Naive thymus-derived CD4-positive, alpha-beta T cell (primary cell): ENCODE measurements at places on chromosomes 13 and 19. TPM values are rescaled to one million over a fixed set of nuclear protein-coding genes. Genes with fewer than 3 reads are reported as not detected.

- H3K27ac ChIP-seq: no peak overlapping the region
- H3K27me3 ChIP-seq: no peaks in the 10 kb centered on the region
- no peaks in the 10 kb centered on the region for H3K4me1 ChIP-seq
- no peaks in the 10 kb centered on the region for H3K36me3 ChIP-seq
- no peak overlapping the region for H3K4me3 ChIP-seq
Measured at GRCh38 chr13:48741377-48741776, 87.6 kb downstream of the CYSLTR2 start.

- no peaks in the 10 kb centered on the region for H3K36me3 ChIP-seq
- H3K27me3 ChIP-seq: no peaks in the 10 kb centered on the region
- no peak overlapping the region for H3K4me3 ChIP-seq
Measured at GRCh38 chr13:62418872-62419271, 1003.2 kb upstream of the PCDH20 start.

DNA sequence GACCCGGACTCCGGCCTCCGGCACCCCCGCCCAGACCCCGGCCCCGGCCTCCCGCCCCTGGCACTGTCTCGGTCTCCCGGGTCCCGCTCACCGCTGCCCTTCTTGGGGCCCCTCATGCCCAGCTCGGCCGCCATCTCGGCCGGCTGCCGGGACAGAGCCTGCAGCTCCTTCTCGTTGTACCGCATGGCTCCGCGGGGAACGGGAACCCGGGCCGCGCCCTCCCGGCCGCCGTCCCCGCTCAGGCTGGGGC, 140 bp downstream of the PLEKHJ1 start:
- H3K36me3 ChIP-seq: peaks cover 28% of the 10 kb centered on the region
- no peak for DNase-seq
- peaks cover 37% of the 10 kb centered on the region for H3K4me1 ChIP-seq
- H3K27ac ChIP-seq: peak overlapping the region; percentile 93

Gene DNAJB1
- 574 TPM for total RNA-seq

Gene SIGLEC12
- 0.21 TPM for total RNA-seq

Gene SELENOV
- not detected in 2 replicates for total RNA-seq

Gene IZUMO2
- total RNA-seq: not detected in 2 replicates

GRCh38 chr13:73162912-73163911, 104.4 kb downstream of the KLF5 start:
- H3K27me3 ChIP-seq: no peaks in the 10 kb centered on the region
- no peaks in the 10 kb centered on the region for H3K36me3 ChIP-seq
- H3K4me1 ChIP-seq: no peaks in the 10 kb centered on the region
- H3K4me3 ChIP-seq: no peak overlapping the region
- no peak for DNase-seq
- no peak overlapping the region for H3K27ac ChIP-seq

GRCh38 chr13:25281935-25282332, 5.4 kb downstream of the MTMR6 start:
- no peak overlapping the region for H3K4me3 ChIP-seq
- DNase-seq: no peak
- H3K36me3 ChIP-seq: peaks cover 5% of the 10 kb centered on the region
- peaks cover 27% of the 10 kb centered on the region for H3K4me1 ChIP-seq
- no peak overlapping the region for H3K27ac ChIP-seq

DNA sequence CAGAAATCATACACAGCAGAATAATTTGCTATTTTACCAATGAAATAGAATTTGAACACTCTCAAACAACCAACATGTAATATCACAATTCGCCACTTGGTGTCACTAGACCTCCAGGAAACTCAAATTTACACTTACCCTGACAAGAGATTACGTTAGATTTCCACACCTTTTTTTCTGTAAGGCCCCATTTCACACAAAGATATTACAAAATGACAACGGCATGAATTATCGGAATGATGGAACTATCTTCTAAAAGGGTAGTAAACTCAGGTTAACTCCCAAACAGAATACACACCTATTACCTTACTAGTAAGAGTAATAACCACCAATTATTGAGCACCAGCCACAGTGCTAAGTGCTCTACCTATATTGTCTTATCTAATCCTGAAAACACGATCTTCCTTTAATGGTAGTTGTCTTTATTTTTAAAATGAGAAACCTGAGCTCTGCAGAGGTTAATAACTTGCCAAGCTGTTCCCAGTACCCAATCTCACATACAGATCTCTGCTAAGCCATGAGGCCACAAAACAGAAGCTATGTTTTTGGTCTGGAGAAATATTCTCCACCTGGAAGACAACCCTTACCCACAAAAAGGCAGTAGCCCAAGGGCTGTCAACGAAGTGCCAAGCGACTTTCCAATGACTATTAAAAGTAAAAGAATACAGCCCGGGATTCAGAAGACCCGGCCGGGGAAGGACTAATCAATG, 152.4 kb downstream of the DCLK1 start:
- H3K36me3 ChIP-seq: no peaks in the 10 kb centered on the region
- no peaks in the 10 kb centered on the region for H3K4me1 ChIP-seq
- peak; percentile 11 for DNase-seq
- H3K27me3 ChIP-seq: no peaks in the 10 kb centered on the region

Gene ZNF724
- 9.8 and 11.3 TPM in 2 replicates for total RNA-seq

Gene SERTAD3
- total RNA-seq: 17.2 and 17.8 TPM in 2 replicates

Gene PRR22
- total RNA-seq: 6.5 TPM

Gene TMEM255B
- total RNA-seq: 1.6 TPM

GRCh38 chr13:94395860-94396259, 83.6 kb downstream of the DCT start:
- no peaks in the 10 kb centered on the region for H3K27me3 ChIP-seq
- no peaks in the 10 kb centered on the region for H3K4me1 ChIP-seq
- no peak overlapping the region for H3K4me3 ChIP-seq
- DNase-seq: no peak
- no peaks in the 10 kb centered on the region for H3K36me3 ChIP-seq
- no peak overlapping the region for H3K27ac ChIP-seq

DNA sequence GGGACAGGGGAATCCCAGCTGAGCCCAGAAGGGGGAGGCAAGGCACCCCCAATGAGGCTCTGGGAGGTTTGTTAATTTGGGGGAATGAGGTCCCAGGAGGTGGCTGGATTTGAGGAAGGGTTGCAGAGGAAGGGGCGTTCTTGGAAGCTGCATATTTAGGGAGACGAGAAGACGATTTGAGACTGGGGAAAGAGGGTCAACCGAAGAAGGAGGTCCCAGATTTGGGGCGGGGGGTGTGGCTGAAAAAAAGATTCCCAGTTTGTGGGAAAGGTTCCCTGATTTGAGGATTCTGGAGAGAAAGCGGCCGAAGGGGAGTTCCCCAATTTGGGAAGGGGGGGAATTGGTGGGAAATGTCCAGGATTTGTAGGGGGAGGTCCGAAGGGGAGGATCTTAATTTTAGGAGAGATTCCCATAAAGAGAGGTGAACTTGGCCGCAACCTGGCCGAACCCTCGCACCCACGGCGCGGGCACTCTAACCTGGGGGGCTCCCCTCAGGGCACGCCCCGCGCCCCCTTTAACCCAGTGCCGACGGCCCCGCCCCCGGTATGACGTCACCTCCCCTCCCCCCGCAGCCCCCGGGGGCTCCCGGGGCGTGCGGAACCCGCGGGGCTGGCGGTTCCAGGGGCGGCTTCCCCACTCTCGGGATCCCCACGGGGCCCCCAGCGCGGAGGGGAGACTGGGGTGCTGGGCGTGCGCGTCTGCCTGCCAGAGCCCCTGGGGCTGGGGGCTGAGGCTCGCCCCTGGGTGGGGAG, 1.2 kb downstream of the PTPRS start:
- no peaks in the 10 kb centered on the region for H3K36me3 ChIP-seq
- H3K27me3 ChIP-seq: peaks cover 5% of the 10 kb centered on the region
- H3K4me3 ChIP-seq: no peak overlapping the region
- H3K4me1 ChIP-seq: no peaks in the 10 kb centered on the region
- no peak for DNase-seq
- no peak overlapping the region for H3K27ac ChIP-seq

GRCh38 chr13:91813253-91813652, 414.8 kb downstream of the GPC5 start:
- no peaks in the 10 kb centered on the region for H3K4me1 ChIP-seq
- no peak overlapping the region for H3K27ac ChIP-seq
- H3K27me3 ChIP-seq: no peaks in the 10 kb centered on the region
- no peak overlapping the region for H3K4me3 ChIP-seq
- no peak for DNase-seq

DNA sequence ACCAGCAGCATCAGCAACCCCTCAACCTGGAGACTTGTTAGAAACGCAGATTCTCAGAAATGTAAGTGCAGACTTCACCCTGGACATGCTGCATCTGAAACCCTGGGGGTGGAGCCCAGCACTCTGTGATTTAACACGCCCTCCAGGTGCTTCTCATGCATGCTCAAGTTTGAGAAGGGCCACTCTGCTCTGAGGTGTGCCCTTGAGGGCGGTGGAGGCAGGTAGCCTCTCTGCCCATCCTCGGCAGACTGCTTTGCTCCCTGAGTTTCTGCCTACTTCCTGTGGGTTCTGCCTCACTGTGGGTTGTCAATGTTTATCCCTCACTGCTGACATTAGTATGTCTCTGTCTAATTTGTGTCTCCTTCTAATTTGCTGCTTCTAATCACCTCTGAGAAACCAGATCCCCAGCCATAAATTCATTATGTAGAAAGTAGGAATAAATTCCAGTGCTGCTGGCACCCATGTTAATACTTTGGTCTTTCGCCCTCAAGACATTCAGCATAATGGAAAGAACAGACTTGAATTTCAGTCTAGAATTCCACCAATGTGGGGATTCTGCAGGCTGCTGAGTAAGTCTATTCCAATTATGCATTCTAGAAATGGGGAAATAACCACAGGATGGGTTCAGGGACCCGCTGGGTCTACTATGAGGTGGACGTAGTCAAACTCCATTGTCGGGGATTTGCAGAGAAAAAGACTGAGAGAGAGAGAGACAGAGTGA, 51.3 kb upstream of the CYSLTR2 start:
- no peaks in the 10 kb centered on the region for H3K36me3 ChIP-seq
- H3K27ac ChIP-seq: no peak overlapping the region
- H3K4me1 ChIP-seq: no peaks in the 10 kb centered on the region
- no peaks in the 10 kb centered on the region for H3K27me3 ChIP-seq

Gene TLE5
- 700 TPM for total RNA-seq

Gene CEACAM19
- 2.1 TPM for total RNA-seq
